ENCODE measurements at places on chromosomes 2 and 18. TPM values are rescaled to one million over a fixed set of nuclear protein-coding genes. Genes with fewer than 3 reads are reported as not detected.

DNA sequence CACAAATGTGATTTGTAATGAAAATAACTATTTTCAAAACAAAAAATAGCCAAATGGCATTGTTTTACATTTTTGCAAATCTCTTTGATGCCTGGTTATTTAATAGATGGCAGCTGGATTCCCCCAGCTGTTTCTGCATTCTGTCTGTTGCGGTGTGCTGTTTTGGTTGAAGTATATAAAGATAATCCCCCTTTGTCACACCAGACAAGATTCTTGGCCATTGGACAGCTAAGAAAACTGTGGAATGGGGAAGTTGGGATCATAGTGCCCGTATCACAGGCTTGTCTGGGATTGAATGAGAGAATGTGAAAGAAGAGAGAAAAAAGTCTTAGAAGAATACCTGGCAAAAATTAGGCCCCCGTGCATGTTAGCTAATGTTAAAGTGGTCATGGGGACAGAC lies 19.5 kb upstream of the LYPD6B start:
- no peak overlapping the region for H3K4me3 ChIP-seq
- H3K4me1 ChIP-seq, result no peaks in the 10 kb centered on the region
- H3K36me3 ChIP-seq, result no peaks in the 10 kb centered on the region
- no peak overlapping the region for H3K27ac ChIP-seq
- no peaks in the 10 kb centered on the region for H3K27me3 ChIP-seq

- no peaks in the 10 kb centered on the region for H3K4me1 ChIP-seq
- H3K27me3 ChIP-seq, result no peaks in the 10 kb centered on the region
- no peak overlapping the region for H3K4me3 ChIP-seq
- no peak for DNase-seq
- H3K27ac ChIP-seq, result no peak overlapping the region
- no peaks in the 10 kb centered on the region for H3K36me3 ChIP-seq
Observed at GRCh38 chr2:22110244-22110651, 986.5 kb downstream of the TDRD15 start.

DNA sequence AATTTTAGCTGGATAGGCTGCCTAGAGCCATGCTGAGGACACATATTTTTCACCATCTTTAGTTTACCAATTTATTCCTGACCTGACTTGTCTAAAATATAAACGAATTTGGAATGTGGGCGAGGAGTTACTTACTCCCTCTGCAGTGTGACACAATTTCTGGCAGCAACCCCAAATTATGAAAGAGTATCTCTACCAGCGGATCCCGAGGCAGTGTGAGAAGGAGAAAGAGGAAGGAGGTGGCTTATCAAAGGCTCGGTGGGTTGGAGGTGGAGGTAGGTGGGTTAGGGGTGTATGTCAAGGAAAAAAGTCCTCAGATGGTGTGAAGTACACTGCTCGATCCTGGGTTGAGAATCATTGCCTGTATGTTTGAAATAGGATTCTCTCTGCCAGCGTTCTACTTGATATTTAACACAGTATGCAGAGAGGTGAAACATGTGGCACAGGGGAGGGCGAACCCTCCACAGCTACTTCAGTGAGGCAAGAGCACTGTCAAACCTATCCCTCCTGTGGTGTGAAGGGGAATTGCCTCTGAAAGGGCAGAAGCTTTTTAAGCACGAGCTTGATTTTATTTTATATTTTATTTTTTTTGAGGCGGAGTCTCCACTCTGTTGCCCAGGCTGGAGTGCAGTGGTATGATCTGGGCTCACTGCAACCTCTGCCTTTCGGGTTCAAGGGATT lies 76.0 kb downstream of the RFTN2 start:
- no peak for DNase-seq
- H3K36me3 ChIP-seq, result no peaks in the 10 kb centered on the region
- H3K4me3 ChIP-seq, result no peak overlapping the region
- H3K27me3 ChIP-seq, result no peaks in the 10 kb centered on the region
- H3K4me1 ChIP-seq, result no peaks in the 10 kb centered on the region
- H3K27ac ChIP-seq, result no peak overlapping the region

DNA sequence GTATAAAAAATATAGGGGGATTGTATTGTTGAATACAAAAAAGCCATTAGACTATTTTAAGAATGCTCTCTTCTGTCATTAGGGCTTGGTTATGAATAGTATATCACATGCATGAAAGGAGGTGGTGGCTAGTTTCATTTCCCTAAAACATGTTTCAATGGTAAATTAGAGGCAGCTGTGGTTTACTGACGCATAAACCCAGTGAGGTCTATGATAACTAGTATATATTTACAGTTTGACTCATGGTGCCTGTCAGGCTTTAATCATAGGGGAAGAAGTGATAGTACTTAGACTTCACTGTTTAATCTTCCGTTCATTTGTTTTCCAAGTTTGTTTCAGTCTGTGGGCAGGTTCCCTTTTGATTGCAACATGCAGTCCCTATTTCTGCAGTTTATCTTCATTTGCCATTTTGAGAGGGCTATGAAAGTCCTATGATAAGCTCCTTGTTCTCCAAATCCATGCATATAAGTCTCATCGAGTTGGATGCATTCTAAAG lies 55.1 kb upstream of the MAP4K3 start:
- peak overlapping the region; percentile 60 for H3K27ac ChIP-seq
- no peak overlapping the region for H3K4me3 ChIP-seq
- H3K27me3 ChIP-seq, result no peaks in the 10 kb centered on the region
- no peak for DNase-seq

DNA sequence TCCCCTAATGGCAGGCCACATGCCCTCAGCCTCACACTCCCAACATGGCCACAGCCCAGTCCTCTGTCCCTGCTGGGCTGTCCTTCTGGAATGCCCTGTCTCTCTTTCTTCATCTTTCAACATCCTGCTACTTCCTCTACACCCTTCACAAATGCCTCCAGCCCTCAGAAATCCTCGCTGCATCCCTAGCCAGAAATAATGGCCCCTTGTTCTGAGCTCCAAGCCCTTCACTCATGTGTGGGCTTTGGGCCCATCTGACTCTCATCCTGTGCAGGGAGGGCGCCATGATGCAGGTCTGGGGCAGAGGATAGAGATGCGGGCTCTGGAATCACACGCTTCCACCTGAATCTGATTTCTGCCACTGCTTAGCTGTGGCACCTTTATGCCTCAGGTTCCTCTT lies 181.9 kb downstream of the TNS1 start:
- H3K27ac ChIP-seq, result peak overlapping the region; percentile 30
- H3K4me1 ChIP-seq, result peaks cover 44% of the 10 kb centered on the region
- H3K4me3 ChIP-seq, result no peak overlapping the region
- no peaks in the 10 kb centered on the region for H3K27me3 ChIP-seq

- peaks cover 6% of the 10 kb centered on the region for H3K4me1 ChIP-seq
- no peak for DNase-seq
- no peak overlapping the region for H3K4me3 ChIP-seq
- H3K36me3 ChIP-seq, result no peaks in the 10 kb centered on the region
Observed at GRCh38 chr2:206804326-206804725, 38.9 kb downstream of the FASTKD2 start.

GRCh38 chr2:111160758-111161157 lies 40.0 kb downstream of the BCL2L11 start:
- no peaks in the 10 kb centered on the region for H3K27me3 ChIP-seq
- H3K27ac ChIP-seq, result no peak overlapping the region
- no peak overlapping the region for H3K4me3 ChIP-seq
- no peak for DNase-seq
- H3K36me3 ChIP-seq, result peaks cover 26% of the 10 kb centered on the region

DNA sequence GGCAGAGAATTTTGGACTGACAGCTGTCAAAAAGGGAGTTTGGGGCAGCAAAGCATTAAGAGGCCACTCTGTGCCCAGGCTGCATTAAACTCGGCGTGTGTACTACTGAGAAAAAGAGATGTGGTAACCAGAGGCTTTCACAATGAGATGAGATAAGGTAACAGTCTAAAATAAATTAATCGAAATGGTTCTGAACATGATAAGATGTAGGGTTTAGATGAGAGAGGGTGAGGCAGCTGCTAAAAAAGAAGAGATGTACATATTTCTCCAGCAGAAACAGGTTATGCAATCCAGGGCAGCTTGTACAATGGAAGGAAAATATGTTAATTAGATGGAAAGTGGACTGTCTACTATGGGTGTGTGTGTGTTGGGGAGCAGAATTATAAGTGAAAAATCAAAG lies 39.2 kb upstream of the ACTR3 start:
- no peaks in the 10 kb centered on the region for H3K4me1 ChIP-seq
- no peaks in the 10 kb centered on the region for H3K27me3 ChIP-seq
- DNase-seq, result no peak
- H3K27ac ChIP-seq, result no peak overlapping the region
- no peak overlapping the region for H3K4me3 ChIP-seq
- no peaks in the 10 kb centered on the region for H3K36me3 ChIP-seq

DNA sequence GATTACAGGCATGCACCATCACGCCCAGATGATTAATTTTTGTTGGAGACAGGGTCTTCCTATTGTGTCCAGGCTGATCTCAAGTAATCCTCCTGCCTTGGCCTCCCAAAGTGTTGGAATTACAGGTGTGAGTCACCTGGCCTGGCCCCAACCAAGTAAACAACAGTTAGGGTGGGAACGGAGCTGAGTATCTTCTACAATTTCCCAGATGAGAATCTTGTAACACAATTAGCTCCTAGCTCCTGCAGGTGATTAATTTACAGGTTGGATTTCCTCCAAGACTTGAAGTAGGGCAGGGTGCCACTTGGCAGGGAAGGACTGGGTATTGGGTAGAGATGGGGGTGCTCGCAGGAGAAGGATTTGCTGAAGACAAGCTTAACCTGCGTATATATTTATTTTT lies 17.8 kb downstream of the NLRC4 start:
- H3K4me3 ChIP-seq, result no peak overlapping the region
- no peaks in the 10 kb centered on the region for H3K27me3 ChIP-seq
- no peak overlapping the region for H3K27ac ChIP-seq
- no peak for DNase-seq
- no peaks in the 10 kb centered on the region for H3K4me1 ChIP-seq
- no peaks in the 10 kb centered on the region for H3K36me3 ChIP-seq

GRCh38 chr18:61064911-61065310 lies 268.3 kb upstream of the CDH20 start:
- H3K4me1 ChIP-seq, result no peaks in the 10 kb centered on the region
- H3K27me3 ChIP-seq, result no peaks in the 10 kb centered on the region
- no peaks in the 10 kb centered on the region for H3K36me3 ChIP-seq
- no peak overlapping the region for H3K27ac ChIP-seq
- no peak overlapping the region for H3K4me3 ChIP-seq

GRCh38 chr2:66446941-66447340 lies 12.0 kb downstream of the MEIS1 start:
- peaks cover 4% of the 10 kb centered on the region for H3K4me1 ChIP-seq
- H3K36me3 ChIP-seq, result peaks cover 8% of the 10 kb centered on the region
- H3K27ac ChIP-seq, result peak overlapping the region; percentile 93
- no peak for DNase-seq
- H3K27me3 ChIP-seq, result peaks cover 7% of the 10 kb centered on the region

DNA sequence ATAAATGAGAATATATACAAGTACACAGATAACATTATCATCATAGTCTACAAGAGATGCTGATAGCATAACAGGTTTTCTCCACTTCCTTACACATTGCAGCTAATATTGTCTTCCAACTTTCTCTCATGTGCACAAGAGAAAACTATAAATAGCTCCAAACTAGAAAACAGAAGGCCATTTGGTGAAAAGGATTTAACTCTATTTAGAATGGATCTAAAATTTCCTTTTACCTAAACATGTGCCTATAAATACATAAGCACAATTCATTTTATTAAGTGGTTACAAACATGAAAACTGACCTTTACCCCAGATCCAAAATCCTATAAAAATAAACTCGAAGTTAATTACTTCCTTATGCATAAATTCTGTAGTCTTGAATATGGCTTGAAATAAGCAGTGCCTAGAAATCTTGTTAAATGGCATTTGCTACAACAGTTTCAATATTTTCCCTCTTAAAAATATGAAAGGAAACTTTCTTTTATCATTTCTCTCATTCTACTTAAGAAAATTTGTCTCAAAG lies 41.6 kb downstream of the SLC25A12 start:
- H3K36me3 ChIP-seq, result peaks cover 5% of the 10 kb centered on the region
- H3K4me1 ChIP-seq, result no peaks in the 10 kb centered on the region
- no peak for DNase-seq
- H3K27me3 ChIP-seq, result no peaks in the 10 kb centered on the region
- no peak overlapping the region for H3K4me3 ChIP-seq

GRCh38 chr2:224160917-224161316 lies 121.8 kb upstream of the SERPINE2 start:
- H3K27ac ChIP-seq, result no peak overlapping the region
- H3K4me1 ChIP-seq, result no peaks in the 10 kb centered on the region
- no peaks in the 10 kb centered on the region for H3K36me3 ChIP-seq
- DNase-seq, result no peak
- H3K27me3 ChIP-seq, result no peaks in the 10 kb centered on the region

DNA sequence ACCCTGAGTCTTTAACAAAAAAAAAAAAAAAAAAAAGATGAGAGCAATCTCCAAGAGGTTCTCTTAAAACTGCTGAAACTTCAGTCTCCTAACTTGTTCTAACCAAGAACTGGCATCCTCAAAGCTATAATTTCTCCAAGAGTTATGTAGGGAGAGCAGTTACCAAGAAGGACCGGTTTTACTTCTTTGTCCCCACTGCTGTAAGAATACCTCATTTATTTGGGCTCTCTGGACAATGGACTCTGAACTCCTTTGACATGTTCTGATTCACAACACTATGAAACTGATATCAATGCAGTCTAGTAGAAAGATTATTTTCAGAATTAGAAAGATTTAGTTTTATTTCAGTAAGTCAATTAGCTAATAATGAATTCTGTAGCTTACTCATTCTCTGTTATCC lies 84.5 kb upstream of the DTNB start:
- H3K27me3 ChIP-seq, result no peaks in the 10 kb centered on the region
- no peak overlapping the region for H3K27ac ChIP-seq
- H3K4me1 ChIP-seq, result no peaks in the 10 kb centered on the region
- peaks cover 54% of the 10 kb centered on the region for H3K36me3 ChIP-seq

GRCh38 chr2:239009589-239009961 lies 161.7 kb downstream of the TWIST2 start:
- H3K4me3 ChIP-seq, result no peak overlapping the region
- no peak overlapping the region for H3K27ac ChIP-seq
- no peaks in the 10 kb centered on the region for H3K4me1 ChIP-seq
- H3K27me3 ChIP-seq, result peaks cover 20% of the 10 kb centered on the region
- H3K36me3 ChIP-seq, result no peaks in the 10 kb centered on the region

Gene TUBA3E
- total RNA-seq, result not detected

Gene ZNF892
- total RNA-seq, result 3.8 TPM

Gene FTCDNL1
- 2.1 TPM for total RNA-seq

Gene CEP192
- 24.6 TPM for total RNA-seq

Gene COL6A3
- 119 TPM for total RNA-seq

Gene CCDC138
- 2.9 TPM for total RNA-seq

Gene ST6GAL2
- total RNA-seq, result 2.5 TPM

All from upper lobe of right lung (tissue), 1 donor.